ENCODE measurements at places on chromosomes 12 and 14. TPM values are rescaled to one million over a fixed set of nuclear protein-coding genes. Genes with fewer than 3 reads are reported as not detected.

Gene DHRS2
- 0.90 TPM for total RNA-seq

Gene FLRT2
- 26.4 TPM for total RNA-seq

Gene ZNF891
- total RNA-seq = 5.1 TPM

Gene ESPL1
- total RNA-seq = 2.2 TPM

Gene AP4S1
- 7.2 TPM for total RNA-seq

Gene CMKLR1
- 23.2 TPM for total RNA-seq

Gene IL22
- not detected for total RNA-seq

GRCh38 chr12:71744522-71745300 lies 10.0 kb upstream of the RAB21 start:
- no peak overlapping the region for H3K27ac ChIP-seq
- no peaks in the 10 kb centered on the region for H3K27me3 ChIP-seq
- H3K36me3 ChIP-seq = no peaks in the 10 kb centered on the region
- no peak for DNase-seq
- H3K4me1 ChIP-seq = peaks cover 10% of the 10 kb centered on the region

DNA sequence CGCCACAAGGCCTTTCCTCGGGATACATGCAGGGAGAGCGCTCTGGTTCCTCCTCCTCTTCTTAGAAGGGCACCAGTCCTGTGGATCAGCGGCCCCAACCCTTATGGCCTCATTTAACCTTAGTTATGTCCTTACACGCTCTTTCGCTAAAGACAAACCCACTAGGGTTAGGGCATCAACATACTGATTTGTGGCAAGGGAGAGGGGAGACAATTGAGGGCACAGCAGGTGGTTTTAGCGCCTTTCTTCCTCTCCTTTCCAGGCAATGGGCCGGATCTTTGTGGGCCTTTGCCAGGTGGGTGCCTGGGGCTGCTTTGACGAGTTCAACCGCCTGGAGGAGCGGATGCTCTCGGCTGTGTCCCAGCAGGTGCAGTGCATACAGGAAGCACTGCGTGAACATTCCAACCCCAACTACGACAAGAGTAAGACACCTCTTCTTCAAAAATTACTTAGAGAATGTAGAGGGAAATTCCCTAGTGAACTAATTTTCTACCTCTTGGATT lies 43.6 kb downstream of the DYNC1H1 start:
- H3K36me3 ChIP-seq = peaks cover 54% of the 10 kb centered on the region
- no peak for DNase-seq
- H3K4me1 ChIP-seq = no peaks in the 10 kb centered on the region
- no peak overlapping the region for H3K4me3 ChIP-seq
- no peak overlapping the region for H3K27ac ChIP-seq

GRCh38 chr12:103392722-103393121 lies 103.0 kb downstream of the C12orf42 start:
- H3K27ac ChIP-seq = no peak overlapping the region
- no peaks in the 10 kb centered on the region for H3K27me3 ChIP-seq
- H3K36me3 ChIP-seq = no peaks in the 10 kb centered on the region
- no peak overlapping the region for H3K4me3 ChIP-seq
- H3K4me1 ChIP-seq = no peaks in the 10 kb centered on the region

- H3K27me3 ChIP-seq = no peaks in the 10 kb centered on the region
- no peak overlapping the region for H3K4me3 ChIP-seq
- no peak overlapping the region for H3K27ac ChIP-seq
- no peaks in the 10 kb centered on the region for H3K36me3 ChIP-seq
- no peak for DNase-seq
These were observed 55.0 kb downstream of the AP5M1 start for GRCh38 chr14:57323721-57324120.

GRCh38 chr12:47122602-47123001 lies 42.8 kb upstream of the AMIGO2 start:
- DNase-seq = no peak
- H3K36me3 ChIP-seq = no peaks in the 10 kb centered on the region
- no peak overlapping the region for H3K27ac ChIP-seq
- no peaks in the 10 kb centered on the region for H3K27me3 ChIP-seq

- H3K4me1 ChIP-seq = no peaks in the 10 kb centered on the region
- DNase-seq = no peak
- H3K27me3 ChIP-seq = no peaks in the 10 kb centered on the region
These were observed 145.5 kb upstream of the IGF1 start for GRCh38 chr12:102625819-102626218.

GRCh38 chr14:31110872-31111271 lies 84.7 kb upstream of the STRN3 start:
- H3K4me1 ChIP-seq = no peaks in the 10 kb centered on the region
- no peaks in the 10 kb centered on the region for H3K27me3 ChIP-seq
- no peak for DNase-seq

DNA sequence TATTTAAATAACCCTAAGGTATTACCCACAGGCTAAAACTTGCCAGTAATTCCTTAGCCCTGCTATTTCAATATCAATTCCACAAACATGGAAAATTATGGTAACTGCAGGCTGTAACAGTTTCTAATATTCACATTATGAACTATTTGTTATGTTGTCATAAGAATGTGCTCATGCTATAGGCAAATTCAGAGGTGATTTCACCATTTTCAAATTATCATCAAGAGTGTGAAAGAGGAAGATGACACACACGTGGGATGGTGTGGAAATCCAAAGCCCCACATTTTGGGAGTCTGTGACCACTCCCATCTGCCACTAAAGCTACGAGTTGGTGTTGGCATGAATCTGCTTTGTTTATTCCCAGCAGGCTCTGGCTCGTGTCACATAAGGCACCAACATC lies 5.9 kb upstream of the MYO1A start:
- no peak for DNase-seq
- H3K4me3 ChIP-seq = no peak overlapping the region
- no peaks in the 10 kb centered on the region for H3K27me3 ChIP-seq
- H3K36me3 ChIP-seq = no peaks in the 10 kb centered on the region

GRCh38 chr12:7241404-7242005 lies 52.0 kb downstream of the PEX5 start:
- no peaks in the 10 kb centered on the region for H3K36me3 ChIP-seq
- DNase-seq = no peak
- H3K27ac ChIP-seq = no peak overlapping the region
- H3K4me1 ChIP-seq = no peaks in the 10 kb centered on the region
- no peak overlapping the region for H3K4me3 ChIP-seq

- H3K36me3 ChIP-seq = no peaks in the 10 kb centered on the region
- H3K4me3 ChIP-seq = no peak overlapping the region
- no peaks in the 10 kb centered on the region for H3K27me3 ChIP-seq
- no peak overlapping the region for H3K27ac ChIP-seq
- no peak for DNase-seq
- no peaks in the 10 kb centered on the region for H3K4me1 ChIP-seq
These were observed 122.0 kb downstream of the AKAP6 start for GRCh38 chr14:32450919-32451675.

DNA sequence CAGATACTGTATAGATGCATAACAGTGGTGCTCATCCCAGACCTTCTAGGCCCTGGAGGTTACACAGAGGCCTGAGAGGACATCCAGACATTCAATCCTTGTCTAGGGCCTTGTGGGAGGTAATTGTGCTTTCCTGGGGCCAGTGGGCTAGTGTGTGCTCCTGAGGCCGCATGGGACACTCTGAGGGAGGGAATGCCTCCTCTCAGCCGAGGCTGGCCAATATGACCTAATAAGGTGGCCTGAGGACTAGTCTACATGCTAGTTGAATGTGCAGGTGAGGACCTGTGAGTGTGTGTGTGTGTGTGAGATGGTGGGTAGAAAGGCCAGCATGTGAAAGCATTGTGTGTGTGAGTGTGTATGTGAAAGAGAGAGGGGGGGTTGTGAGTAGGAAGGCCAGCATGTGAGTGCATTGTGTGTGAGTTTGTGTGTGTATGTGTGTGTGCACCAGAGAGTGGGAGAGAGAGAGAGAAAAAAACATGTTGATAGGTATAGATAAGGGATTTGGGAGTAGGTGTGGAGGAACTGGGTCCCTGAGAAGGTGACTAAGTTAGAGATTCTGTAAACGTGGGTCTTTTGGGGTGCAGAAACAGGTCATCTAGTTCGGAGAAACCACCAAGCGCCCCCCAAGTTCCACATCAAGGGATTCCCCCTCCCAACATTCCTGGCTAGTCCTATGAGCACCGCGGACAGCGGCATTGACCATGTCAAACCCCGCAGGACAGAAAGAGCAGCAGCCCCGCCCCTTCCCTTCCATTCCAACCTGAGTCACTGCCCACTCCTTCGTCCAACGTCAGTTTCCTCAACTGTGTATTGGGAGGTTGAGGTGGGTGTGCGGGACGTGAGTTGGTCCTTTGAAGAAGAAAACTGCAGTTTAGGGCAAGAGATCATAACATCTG lies 9.7 kb upstream of the KRT81 start:
- DNase-seq = no peak
- H3K27ac ChIP-seq = no peak overlapping the region
- no peak overlapping the region for H3K4me3 ChIP-seq

GRCh38 chr14:24110523-24110922 lies 4.1 kb upstream of the DCAF11 start:
- no peak overlapping the region for H3K4me3 ChIP-seq
- H3K27ac ChIP-seq = no peak overlapping the region
- no peaks in the 10 kb centered on the region for H3K36me3 ChIP-seq
- DNase-seq = no peak
- H3K4me1 ChIP-seq = peaks cover under 1% of the 10 kb centered on the region

DNA sequence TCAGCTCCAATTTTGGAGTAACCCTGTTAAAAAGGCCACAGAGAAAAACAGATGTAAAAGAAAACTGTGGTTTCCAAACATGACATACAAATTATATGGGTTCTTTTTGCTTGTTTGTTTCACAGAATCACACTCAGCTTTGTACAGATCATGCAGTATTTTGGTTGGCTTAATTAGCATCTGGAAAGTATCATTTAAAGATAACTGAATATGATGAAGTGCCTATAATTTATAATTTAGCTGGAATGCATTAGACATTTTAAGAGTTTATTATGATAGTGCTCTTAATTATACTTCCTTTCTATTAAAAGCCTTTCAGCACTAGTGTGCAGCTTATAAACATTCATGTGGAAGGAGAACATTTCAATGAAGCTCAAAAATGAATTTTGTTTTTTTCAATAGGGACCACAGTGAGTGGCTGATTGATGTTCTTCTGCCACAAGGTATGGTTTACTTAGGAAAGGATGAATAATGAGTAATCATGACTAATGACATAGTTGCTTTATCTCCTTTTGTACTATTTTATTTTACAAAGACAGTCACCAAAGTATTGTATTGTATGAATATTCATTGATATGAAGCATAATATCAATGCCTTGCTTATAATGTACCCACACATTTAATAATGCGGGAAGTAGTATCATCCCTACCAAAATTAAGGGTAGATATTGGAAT lies 98.3 kb downstream of the UNC79 start:
- H3K4me1 ChIP-seq = no peaks in the 10 kb centered on the region
- H3K4me3 ChIP-seq = no peak overlapping the region
- H3K27ac ChIP-seq = no peak overlapping the region
- DNase-seq = no peak
- H3K27me3 ChIP-seq = no peaks in the 10 kb centered on the region

DNA sequence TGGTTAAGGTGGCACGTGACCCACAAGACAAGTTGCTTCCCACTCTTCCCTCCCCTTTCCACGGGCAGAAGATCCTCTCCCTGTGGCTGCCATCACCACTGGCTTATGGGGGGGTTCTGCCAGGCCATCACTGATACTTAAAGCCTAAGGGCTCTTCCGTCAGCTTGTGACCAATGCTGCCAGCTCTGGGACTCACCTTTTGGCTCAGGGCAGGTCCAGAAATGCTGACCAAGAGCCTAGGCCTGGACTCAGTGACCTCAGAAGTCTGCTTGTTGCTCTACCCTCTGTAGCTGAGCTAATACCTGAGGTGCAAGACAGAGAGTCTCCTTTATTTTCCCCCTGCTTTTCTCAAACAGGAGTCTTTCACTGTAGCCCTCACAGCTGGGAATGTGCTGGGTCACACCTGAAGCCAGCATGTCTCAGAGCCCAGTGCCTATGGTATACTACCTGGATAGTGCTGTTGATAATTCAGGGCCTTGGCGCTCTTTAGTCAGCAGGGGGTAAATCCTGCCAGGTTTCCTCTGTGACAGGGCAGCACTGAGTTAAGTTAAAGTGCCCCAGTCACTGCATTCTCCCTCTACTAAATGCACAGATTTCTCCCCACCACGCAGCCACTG lies 19.7 kb downstream of the FGD4 start:
- no peak overlapping the region for H3K27ac ChIP-seq
- no peak overlapping the region for H3K4me3 ChIP-seq
- H3K4me1 ChIP-seq = no peaks in the 10 kb centered on the region
- no peaks in the 10 kb centered on the region for H3K36me3 ChIP-seq
- H3K27me3 ChIP-seq = no peaks in the 10 kb centered on the region
- DNase-seq = no peak

GRCh38 chr14:96710060-96710666 lies 87.0 kb upstream of the VRK1 start:
- no peaks in the 10 kb centered on the region for H3K36me3 ChIP-seq
- DNase-seq = no peak
- peaks cover 2% of the 10 kb centered on the region for H3K27me3 ChIP-seq
- H3K4me3 ChIP-seq = no peak overlapping the region
- H3K4me1 ChIP-seq = no peaks in the 10 kb centered on the region

- no peak for DNase-seq
- no peaks in the 10 kb centered on the region for H3K4me1 ChIP-seq
- no peak overlapping the region for H3K4me3 ChIP-seq
These were observed 592 bp downstream of the KRT7 start for GRCh38 chr12:52233462-52234207.

All from tibial nerve (tissue), 4 donors.